ENCODE measurements at places on chromosomes 7 and 10. TPM values are rescaled to one million over a fixed set of nuclear protein-coding genes. Genes with fewer than 3 reads are reported as not detected.

DNA sequence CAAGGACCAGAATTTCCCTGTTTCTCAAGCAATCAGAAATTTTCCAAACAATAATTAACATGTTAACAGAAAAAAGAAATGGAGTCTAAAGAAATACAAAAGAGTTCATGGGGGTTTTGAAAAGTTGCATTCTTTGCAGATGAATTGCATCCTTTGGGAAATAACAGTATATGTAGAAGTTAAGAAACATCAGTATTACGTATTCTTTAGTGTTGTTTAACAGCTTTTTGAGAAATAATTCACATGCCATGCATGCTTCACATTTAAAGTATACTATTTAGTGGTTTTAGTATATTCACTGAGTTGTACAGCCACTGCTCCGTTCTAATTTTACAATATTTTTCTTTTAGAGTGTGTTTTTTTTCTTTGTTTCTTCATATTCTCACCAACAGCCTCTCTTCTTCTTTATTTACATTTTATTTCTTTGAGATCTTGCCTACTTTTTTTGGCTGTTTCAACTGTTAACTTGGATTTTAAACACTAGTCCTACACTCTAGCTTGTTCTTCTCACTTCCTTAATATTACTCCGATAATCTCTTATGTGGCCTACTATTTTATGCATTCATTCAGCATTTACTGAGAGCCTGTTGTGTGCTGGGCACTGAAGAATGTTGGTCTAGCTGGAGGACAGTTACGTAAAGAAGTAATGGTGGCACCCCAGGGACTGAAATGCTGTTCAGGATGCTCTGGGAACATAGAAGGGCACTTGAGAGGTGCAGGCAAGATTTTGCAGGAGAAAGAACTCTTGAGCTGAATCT lies 330.1 kb downstream of the EXOC4 start:
- H3K4me3 ChIP-seq = no peak overlapping the region
- H3K27ac ChIP-seq = no peak overlapping the region
- DNase-seq = no peak
- no peaks in the 10 kb centered on the region for H3K27me3 ChIP-seq
- H3K4me1 ChIP-seq = no peaks in the 10 kb centered on the region

DNA sequence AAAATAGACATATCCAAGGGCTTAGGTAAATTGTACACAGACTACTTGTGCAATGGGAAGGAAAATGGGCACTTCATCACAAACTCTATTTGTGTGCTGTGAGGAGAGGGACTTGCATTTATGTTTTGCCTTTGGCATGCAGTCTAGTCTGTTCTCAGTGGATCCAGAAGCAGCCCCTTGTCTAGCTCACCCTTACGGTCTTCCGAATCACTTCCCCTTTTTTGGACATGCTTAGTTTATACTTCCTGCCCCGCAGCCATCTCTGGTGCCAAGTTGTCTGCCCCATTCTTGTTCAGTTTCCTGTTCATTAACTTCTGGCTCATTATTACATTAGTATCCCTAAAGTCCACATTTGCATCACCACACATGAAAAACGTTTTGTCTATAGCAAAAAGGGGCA lies 161.6 kb downstream of the NRCAM start:
- DNase-seq = no peak
- H3K4me3 ChIP-seq = no peak overlapping the region
- H3K27me3 ChIP-seq = no peaks in the 10 kb centered on the region

DNA sequence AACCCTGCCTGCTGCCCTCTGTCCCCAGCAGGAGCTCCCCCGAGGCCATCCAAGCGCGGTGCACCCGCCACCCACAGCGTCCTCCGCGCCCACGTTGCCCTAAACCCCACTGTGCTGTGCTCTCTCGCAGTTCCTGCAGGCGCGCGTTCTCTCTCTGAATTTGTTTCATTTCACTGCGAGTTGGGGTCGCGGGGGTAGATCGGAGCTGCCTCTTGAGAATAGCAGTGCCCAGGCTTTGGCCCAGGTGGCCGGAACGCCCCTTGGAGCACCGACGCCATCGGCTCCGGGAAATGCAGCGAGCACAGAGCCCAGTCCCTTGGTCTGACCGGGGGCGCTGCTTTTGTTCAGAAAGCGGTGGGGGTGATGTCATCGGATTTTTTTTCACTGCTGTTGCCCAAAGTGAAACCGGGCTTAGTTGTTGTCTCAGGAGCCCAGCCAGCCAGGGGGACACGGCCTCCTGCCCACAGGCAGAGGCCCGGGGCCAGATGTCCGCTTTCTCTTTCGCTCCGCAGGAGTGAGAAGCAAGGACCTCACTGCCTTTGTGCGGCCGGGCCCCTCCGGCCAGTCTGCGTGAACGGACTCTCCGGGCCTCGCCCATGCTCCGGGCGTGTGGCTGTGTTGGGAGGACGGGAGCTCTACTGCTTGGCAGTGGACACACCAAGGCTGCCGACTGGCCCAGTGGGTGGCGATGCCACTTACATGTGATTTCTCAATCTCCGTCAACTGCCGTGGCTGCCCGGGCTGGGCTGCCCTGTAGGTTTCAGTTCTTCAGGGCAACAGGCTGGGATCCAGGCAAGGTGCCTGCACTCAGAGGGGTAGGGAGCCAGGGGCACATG lies 43.1 kb downstream of the FOXK1 start:
- H3K27me3 ChIP-seq = no peaks in the 10 kb centered on the region
- no peaks in the 10 kb centered on the region for H3K36me3 ChIP-seq
- H3K27ac ChIP-seq = peak overlapping the region; percentile 92
- peaks cover 22% of the 10 kb centered on the region for H3K4me1 ChIP-seq

DNA sequence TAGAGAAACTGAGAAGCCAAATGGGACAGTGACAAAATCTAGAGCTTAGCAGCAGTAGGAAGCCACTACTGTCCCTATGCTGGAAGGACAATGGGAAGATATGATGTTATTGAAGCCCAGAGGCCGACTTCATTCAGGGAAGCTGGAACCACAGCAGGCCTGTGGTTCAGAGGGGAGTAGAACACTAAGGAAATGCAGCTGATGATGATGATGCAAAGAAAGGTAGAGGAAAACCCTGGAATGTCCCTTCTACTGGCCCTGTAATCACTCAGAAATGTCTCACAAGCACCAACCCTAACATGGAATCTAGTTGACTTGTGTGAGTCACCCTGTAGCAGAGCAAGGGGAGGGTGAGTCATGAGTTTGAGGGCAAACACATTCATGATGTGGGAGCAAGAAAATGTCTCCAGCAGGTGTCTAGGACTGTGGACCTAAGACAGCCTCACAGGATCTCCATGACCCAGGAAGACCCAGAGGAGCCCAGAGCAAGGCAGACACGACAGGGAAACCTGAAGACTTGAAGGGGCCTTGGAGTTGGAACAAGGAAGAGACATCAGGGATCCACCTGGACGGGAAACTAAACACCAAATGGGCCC lies 37.0 kb upstream of the LRRC17 start:
- no peak for DNase-seq
- H3K27ac ChIP-seq = no peak overlapping the region
- H3K27me3 ChIP-seq = no peaks in the 10 kb centered on the region
- H3K4me3 ChIP-seq = no peak overlapping the region

GRCh38 chr7:68813551-68814080 lies 784.7 kb upstream of the AUTS2 start:
- H3K36me3 ChIP-seq = no peaks in the 10 kb centered on the region
- no peak for DNase-seq
- H3K27ac ChIP-seq = no peak overlapping the region
- no peaks in the 10 kb centered on the region for H3K4me1 ChIP-seq

DNA sequence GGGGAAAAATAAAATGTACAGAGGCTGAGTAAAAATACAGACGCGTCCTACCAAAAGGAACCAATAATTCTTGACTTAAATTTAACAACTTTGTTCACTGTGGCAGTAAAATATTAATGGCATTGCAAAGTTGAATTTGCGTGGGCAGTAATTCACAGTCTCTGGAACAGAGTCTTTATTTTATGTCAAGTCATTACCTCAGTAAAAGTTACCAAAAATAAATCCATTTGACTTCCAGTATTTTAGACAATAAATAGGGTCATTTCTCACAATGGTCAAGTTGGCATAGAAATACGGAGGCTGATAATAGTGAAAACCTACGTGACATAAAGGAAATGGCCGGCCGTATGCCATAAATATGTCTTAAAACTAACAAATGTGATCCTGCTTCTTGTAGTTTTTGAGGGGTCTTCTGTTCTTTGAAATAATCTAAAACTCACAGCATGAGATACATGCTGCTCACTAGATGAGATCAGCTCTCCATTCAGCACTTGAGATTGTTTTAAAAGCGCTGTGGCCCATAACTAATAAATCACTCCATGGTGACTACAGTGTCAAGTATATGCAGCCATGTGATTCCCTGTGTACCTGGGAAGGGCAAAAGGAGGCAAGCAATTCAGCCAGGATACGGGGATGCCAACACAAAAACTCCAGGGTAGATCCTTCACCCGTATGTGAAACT lies 75.3 kb downstream of the DOCK4 start:
- no peak overlapping the region for H3K27ac ChIP-seq
- DNase-seq = no peak
- no peak overlapping the region for H3K4me3 ChIP-seq
- peaks cover 8% of the 10 kb centered on the region for H3K4me1 ChIP-seq

Gene LRRC27
- total RNA-seq = 9.5 TPM

Gene GIMAP1
- total RNA-seq = 5.7 TPM

GRCh38 chr7:24323961-24324480 lies 40.0 kb downstream of the NPY start:
- H3K36me3 ChIP-seq = no peaks in the 10 kb centered on the region
- no peak for DNase-seq
- no peaks in the 10 kb centered on the region for H3K27me3 ChIP-seq
- no peaks in the 10 kb centered on the region for H3K4me1 ChIP-seq
- H3K27ac ChIP-seq = no peak overlapping the region

DNA sequence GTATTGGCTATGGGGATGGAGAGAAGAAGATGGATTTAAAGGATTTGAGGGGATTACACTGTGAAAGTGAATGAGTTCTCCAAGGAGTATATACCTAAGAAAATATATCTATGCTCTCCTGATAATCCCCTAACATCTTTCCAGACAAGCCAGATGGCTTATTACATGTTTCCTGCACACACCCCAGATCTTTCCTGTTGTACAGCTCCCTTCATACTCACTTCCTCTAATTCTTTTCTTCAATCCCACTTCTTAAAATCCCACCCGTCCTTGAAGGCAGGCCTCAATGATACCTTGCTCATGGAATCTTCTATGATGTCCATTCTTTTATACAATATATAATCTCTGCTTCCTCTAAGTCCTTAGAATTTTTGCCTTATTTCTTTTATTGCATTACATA lies 317.2 kb upstream of the DGKB start:
- no peaks in the 10 kb centered on the region for H3K4me1 ChIP-seq
- no peak overlapping the region for H3K27ac ChIP-seq
- H3K27me3 ChIP-seq = no peaks in the 10 kb centered on the region
- H3K36me3 ChIP-seq = no peaks in the 10 kb centered on the region

DNA sequence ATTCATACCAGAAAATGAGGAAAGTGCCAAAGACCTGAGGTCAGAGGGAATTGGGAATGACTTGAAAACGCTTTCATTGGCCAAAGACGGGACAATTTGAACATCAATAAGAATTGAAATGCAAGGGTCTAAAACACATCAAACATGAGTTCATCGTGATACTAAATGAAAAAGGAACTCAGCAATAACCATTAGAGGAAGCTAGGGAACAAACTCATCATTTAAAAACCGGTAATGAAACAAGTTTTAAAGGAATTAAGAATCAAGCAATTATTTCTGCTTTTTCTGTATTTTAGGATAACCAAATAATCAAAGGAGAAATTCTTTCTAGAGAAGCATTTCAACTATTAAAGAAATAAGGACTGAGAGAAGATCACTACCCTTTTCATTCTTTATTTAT lies 303.1 kb downstream of the ARHGAP12 start:
- H3K27me3 ChIP-seq = no peaks in the 10 kb centered on the region
- H3K4me3 ChIP-seq = no peak overlapping the region
- H3K27ac ChIP-seq = no peak overlapping the region
- no peaks in the 10 kb centered on the region for H3K4me1 ChIP-seq
- no peak for DNase-seq
- H3K36me3 ChIP-seq = no peaks in the 10 kb centered on the region

Gene GPR85
- total RNA-seq = 1.6 TPM

DNA sequence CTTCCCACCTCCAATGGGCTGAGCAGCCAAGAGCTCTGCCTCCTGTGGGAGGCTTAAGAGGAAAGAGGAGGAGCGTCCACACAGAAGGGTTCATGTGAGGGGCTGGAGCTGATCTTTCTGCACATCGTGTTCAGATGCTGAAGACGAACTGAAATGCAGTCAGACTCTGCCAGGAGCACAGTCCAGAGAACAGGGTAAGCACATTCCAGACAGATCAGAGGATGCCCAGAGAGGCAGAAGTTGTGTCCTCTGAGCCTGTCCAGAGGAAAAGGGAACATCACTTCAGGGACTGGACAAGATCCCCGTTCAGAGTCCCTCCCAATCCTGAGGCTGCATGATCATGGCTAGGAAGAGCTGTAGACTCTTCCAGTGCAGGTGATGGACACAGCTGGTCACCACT lies 72.9 kb downstream of the ITIH5 start:
- H3K4me1 ChIP-seq = no peaks in the 10 kb centered on the region
- no peak for DNase-seq
- H3K27me3 ChIP-seq = no peaks in the 10 kb centered on the region
- H3K27ac ChIP-seq = no peak overlapping the region
- no peaks in the 10 kb centered on the region for H3K36me3 ChIP-seq

GRCh38 chr7:30148951-30149459 lies 14.2 kb downstream of the MTURN start:
- no peak for DNase-seq
- H3K4me3 ChIP-seq = no peak overlapping the region
- H3K27ac ChIP-seq = no peak overlapping the region
- no peaks in the 10 kb centered on the region for H3K4me1 ChIP-seq
- no peaks in the 10 kb centered on the region for H3K36me3 ChIP-seq

Gene CCDC7
- total RNA-seq = 17.2 TPM

- no peak overlapping the region for H3K4me3 ChIP-seq
- no peaks in the 10 kb centered on the region for H3K36me3 ChIP-seq
- DNase-seq = no peak
- peaks cover 14% of the 10 kb centered on the region for H3K4me1 ChIP-seq
These were observed 4.3 kb upstream of the LOXL4 start for GRCh38 chr10:98272245-98272644.

Gene MRC1
- 153 TPM for total RNA-seq

DNA sequence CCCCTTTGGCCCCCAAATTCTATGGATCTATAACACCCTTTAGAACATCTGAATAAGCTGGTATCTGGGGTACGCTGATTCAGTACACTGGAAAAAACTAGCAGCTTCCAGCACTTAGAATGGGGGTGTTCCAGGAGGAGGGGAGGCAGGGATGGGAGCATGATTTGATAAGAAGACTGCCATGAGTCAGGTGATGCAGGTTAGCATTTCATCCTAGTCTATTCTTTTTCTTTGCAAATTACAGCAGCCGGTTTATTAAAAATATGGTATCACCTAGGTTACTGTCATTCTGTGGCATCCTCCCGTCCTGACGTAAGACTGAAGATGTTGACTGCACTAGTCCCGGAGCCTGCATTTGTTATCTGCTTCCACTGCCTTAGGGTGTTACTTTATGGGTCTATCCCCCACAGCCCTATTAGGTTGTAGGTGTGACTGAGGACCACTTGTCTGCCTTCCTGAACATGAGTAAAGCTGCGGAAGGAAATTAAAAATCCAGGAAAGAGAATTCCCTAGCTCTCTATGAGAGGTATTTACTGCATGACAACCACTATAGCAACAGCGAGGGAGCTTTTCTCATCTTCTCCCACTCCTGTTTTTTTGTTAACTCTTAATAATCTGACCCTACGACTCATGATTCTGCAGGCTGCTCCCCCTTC lies 1.9 kb downstream of the HTR5A start:
- no peak for DNase-seq
- H3K4me1 ChIP-seq = no peaks in the 10 kb centered on the region
- no peaks in the 10 kb centered on the region for H3K27me3 ChIP-seq
- H3K4me3 ChIP-seq = no peak overlapping the region

- no peaks in the 10 kb centered on the region for H3K27me3 ChIP-seq
- H3K27ac ChIP-seq = no peak overlapping the region
- no peak overlapping the region for H3K4me3 ChIP-seq
- H3K4me1 ChIP-seq = no peaks in the 10 kb centered on the region
- DNase-seq = no peak
These were observed 434.3 kb upstream of the SEMA3D start for GRCh38 chr7:85620936-85621685.
